ENCODE measurements at places on chromosomes 2 and 18. TPM values are rescaled to one million over a fixed set of nuclear protein-coding genes. Genes with fewer than 3 reads are reported as not detected.
A peak's percentile ranks its signal among the peaks of the same experiment; 100 is the strongest.

Gene IL36RN
- total RNA-seq: not detected

Gene TMEM87B
- 17.6 TPM for total RNA-seq

Gene SPHKAP
- total RNA-seq: not detected

Gene NAT8
- not detected for total RNA-seq

Gene SP5
- not detected for total RNA-seq

- DNase-seq: no peak
Measured at GRCh38 chr2:74399785-74400184, 19.7 kb upstream of the DCTN1 start.

DNA sequence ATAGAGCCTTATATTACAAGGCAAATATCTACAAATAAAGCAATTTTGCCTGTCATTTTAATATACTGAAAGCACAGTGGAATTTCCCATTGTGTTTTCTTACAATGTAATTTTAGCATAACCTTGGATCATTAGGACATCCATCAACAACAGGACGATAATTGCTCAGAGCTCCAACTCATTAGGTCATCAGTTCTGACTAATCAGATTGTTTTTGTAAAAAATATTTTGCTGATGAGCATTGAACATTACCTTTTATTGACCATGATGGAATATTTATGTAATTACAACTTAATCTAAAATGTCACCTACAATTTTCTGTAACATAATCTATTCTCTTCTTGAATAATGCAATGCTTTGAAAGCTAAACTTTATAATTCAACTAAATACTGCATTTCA, 215.3 kb upstream of the DSEL start:
- DNase-seq: no peak

DNA sequence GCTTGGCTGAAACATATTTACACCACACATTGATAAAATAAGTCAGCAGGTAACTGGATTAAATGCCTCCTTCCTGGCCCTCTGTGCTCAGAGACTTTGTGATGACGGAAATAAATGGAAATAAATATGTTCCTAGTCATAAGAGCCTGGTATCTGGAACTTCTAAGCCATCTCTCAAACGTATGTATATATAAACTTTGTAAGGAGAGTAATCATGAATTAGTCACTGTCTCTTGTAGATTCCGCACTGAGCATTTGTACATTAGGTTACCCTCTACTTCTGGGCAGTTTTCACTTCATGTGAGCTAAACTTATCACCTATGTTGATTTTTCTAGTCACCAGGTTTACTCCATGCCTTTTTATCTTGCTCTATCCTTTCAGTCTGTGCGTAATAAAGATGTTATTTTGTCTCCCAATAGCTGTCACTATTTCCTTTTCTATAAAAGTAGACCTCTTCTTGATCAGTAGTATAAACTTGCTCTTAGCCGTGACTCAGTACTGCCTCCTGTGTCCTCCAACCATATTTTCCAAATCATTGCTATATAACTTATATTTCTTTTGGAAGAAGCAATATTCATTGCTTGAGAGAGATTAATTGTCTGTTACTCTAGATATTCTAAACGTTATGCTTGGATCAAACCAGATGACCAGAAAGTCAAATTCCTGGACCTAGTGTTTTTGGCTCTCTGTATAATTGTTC, 53.2 kb downstream of the FEZ2 start:
- no peak for DNase-seq

GRCh38 chr18:48948112-48949049, 2.4 kb downstream of the SMAD7 start:
- DNase-seq: no peak

- peak; percentile 28 for DNase-seq
Measured at GRCh38 chr2:134120733-134121630, 132.9 kb upstream of the MGAT5 start.

DNA sequence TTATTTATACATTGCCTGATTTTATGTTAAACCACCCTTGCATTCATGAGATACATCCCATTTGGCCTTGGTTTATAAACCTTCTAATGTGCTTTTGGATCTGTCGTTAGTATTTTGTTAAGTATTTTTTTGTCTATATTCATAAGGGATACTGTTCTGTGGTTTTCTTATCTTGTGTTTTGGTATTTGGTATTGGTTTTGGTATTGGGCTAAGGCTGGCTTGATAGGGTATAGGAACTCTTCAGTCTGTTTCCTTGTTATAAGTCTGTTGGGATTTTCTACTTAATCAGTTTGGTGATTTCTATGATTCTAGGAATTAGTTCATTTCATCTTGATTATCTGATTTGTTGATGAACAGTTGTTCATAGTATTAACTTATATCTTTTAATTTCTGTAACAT, 49.2 kb downstream of the RELCH start:
- no peak for DNase-seq

GRCh38 chr2:237927135-237927534, 39.7 kb upstream of the UBE2F start:
- DNase-seq: no peak

GRCh38 chr18:8946066-8946838, 156.2 kb upstream of the NDUFV2 start:
- DNase-seq: no peak

DNA sequence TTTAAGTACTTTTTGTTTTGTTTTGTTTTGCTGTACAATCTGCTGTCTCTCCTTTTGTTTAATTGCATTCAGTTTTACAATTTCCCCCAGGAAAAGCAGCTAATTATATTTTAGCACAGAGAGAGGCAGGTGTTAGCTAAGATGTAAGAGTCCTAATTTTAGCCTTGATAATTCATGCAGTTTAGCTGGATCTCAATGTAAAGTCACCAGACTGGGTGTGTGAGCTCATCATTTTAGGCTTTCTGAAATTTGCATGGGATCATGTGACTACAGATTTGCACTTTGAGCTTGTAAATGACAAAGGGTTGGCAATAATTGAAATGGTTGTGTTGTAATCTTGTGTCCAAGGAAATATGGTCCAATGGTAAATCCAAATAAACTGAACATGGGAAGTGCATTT, 68.5 kb downstream of the ETAA1 start:
- DNase-seq: no peak

- DNase-seq: no peak
Measured at GRCh38 chr2:71458413-71459083, 5.2 kb downstream of the DYSF start.

DNA sequence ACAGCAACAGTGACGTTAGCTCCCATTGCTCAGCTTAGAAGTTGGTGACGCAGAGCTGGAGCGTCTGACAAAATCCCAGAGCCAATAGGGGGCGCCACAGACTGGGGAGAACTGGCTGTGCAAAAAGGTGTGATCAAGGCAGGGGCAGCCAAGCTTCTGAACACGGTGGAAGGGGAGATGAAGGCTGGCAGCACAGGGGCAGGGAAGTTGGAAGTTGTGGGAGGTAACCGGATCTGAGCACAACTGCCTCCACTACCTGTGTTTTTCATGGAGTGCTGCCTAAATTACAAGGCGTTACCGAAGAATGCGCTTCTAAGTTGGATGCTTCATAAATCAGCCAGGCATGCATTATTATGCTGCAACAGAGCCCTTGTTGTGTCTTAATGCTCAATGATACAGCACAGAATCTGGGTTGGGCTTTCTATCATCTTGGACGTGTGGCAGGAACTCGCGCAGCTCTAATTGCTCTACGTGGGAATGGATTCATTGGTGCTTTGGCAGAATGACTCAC, 370.0 kb downstream of the SLC4A3 start:
- DNase-seq: peak; percentile 32

- DNase-seq: peak; percentile 26
Measured at GRCh38 chr2:175030380-175031271, 25.4 kb upstream of the CHN1 start.

GRCh38 chr2:239532250-239532649, 131.4 kb upstream of the HDAC4 start:
- no peak for DNase-seq

- DNase-seq: no peak
Measured at GRCh38 chr2:225425284-225425683, 25.8 kb downstream of the NYAP2 start.

DNA sequence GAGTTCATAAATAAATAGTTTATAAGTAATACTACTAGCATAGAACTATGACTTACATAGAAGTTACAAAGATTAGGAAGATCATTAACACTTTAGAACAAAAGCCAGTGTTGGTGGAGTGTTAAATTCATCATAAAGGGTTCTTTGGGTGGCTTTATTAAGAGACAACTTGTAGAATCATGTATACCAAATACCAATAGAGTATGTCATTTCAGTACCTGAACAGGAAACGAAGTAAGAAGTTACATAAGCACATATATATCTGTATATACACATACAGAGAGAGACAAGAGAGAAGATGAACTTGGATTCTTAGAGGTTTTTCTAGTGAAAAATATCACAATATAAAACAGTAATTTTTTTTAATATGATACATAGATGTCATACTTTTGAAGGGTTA, 82.5 kb upstream of the OTX1 start:
- no peak for DNase-seq

- DNase-seq: peak; percentile 81
Measured at GRCh38 chr2:55056024-55056521, 5.8 kb upstream of the RTN4 start.
